Activated CD4-positive, alpha-beta T cell treated with anti-CD3 and anti-CD28 coated beads for 4 hours (primary cell): ENCODE measurements at places on chromosomes 16 and 17.
A peak's percentile ranks its signal among the peaks of the same experiment; 100 is the strongest.

- no peak for DNase-seq
These were observed 6.2 kb downstream of the CYBC1 start for GRCh38 chr17:82444284-82444893.

GRCh38 chr17:8632061-8632460 lies 1.5 kb upstream of the MYH10 start:
- DNase-seq = no peak

DNA sequence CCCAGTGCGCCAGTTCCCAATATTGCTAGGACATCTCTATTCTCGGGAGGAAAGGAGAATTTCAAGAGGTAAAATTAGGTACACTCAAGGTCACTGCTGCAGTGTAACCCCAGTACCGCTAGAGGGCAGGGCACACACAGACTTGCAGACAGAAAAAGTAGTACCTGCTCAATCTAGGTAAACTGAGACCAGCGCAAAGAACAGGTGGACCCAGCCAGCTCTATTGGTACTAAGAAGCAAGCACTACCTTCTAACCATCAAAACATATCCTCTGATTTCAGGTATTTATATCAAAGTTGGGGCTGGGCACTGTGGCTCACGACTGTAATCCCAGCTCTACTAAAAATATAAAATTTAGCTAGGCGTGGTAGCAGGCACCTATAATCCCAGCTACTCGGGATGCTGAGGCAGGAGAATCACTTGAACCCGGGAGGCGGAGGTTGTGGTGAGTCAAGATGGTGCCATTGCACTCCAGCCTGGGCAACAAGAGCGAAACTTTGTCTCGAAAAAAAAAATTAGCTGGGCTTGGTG lies 3.6 kb upstream of the WDR81 start:
- peak; percentile 78 for DNase-seq

DNA sequence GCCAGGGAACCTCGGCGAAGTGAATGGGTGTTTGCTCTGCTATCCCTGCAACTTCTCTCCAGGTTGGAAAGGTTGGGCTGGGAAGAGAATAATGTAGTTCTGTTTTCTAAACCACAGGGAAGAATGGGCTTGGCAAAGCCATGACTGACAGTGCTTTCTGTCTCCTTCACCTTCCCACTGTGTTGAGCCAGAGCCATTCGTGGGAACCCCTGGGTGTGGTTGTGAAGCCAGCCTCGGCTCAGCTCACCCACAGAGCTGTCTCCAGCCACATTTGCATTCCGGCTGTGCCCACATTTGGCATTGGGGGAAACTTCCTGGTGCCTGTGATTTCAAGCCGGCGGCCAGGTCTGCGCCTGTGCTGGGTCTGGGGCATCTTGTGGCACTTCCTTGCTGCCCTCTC lies 39.9 kb downstream of the BAIAP2 start:
- no peak for DNase-seq

DNA sequence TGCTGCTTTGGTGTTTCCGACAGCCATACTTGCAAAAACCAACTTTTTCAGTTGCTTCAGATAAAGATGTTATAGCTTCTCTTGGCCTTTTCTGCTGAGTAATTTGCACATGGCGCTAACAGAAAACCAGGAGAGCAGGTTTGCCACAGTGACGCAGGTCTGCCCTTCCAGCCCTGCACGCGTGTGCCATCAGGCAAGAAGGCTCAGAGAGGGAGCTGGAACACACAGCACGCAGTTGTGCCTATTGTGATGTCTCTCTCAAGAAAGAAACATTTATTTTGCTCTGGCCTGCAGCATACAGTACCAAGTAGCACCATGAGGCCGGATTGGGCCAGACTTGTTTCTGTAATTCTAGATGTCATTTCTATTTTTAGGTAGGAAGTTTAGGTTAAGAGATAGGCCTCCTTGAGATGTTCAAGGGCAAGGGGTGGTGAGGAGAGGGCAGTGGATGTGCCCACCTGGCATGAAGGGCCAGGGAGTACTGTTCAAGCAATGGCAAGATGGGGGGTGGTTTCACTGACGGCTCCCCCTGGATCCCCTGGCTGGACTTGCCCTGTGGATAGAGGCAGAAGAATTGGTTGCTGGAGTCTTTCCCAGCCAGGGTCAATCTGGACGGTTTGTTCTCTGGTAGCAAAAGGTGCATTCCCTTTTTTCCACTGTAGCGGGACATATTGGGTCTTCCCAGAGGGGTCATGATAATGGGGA lies 1.9 kb downstream of the CBX2 start:
- no peak for DNase-seq

GRCh38 chr17:48548523-48549280 lies 3.8 kb upstream of the HOXB2 start:
- no peak for DNase-seq

- no peak for DNase-seq
These were observed 85.3 kb downstream of the ENGASE start for GRCh38 chr17:79159926-79160325.

DNA sequence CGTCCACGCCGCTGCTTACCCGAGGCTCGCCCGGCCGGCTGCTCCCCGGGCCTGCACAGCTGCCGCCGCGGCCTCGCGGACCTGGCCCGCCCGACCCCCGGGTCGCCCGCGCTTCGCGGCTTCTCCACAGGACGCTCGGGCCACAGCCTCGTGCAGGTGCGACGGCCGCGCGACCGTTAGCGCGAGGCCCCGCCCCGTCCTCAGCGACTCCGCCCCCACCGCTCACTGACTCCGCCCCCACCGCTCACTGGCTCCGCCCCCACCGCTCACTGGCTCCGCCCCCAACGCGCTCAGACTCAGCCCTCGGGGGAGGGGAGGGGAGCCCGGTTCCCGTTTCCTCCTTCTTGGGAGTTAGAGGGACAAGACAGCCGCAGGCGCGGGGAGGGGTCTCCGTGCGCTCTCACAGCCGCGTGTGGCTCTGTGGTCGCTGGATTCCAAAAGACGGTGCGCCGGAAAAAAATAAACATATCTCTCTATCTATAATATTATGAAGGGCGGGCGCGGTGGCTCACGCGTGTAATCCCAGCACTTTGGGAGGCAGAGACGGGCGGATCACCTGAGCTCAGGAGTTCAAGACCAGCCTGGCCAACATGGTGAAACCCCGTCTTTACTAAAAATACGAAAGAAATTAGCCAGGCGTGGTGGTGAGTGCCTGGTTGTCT lies at the start of gene MEIOB:
MEIOB (minus strand) TSS at position 191 of the 662 bp plus-strand sequence. CDS start 3,989 bp downstream, outside the sequence.
- DNase-seq = peak; percentile 22

- no peak for DNase-seq
These were observed 17.5 kb downstream of the MARCHF10 start for GRCh38 chr17:62790564-62790986.

- DNase-seq = no peak
These were observed 180.8 kb downstream of the HS3ST3B1 start for GRCh38 chr17:14481664-14482063.

- DNase-seq = no peak
These were observed 65.5 kb downstream of the IRX6 start for GRCh38 chr16:55389426-55390073.

DNA sequence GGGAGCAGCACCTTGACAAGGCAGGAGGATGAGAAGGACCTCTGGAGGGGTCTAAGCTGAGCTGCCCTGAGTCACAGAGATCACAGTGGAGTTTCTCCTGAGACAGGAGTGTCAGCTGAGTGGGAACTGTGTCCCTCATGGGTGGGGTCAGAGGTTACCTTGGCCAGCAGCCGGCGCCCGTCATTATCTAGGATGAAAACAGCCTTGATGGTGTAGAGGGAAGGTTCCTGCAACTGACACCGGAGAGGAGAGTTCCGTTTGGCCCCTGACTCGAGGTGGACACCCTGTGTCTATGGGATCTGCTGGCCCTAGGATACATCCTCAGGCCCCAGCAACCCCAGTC lies 933 bp downstream of the COPZ2 start:
- no peak for DNase-seq

DNA sequence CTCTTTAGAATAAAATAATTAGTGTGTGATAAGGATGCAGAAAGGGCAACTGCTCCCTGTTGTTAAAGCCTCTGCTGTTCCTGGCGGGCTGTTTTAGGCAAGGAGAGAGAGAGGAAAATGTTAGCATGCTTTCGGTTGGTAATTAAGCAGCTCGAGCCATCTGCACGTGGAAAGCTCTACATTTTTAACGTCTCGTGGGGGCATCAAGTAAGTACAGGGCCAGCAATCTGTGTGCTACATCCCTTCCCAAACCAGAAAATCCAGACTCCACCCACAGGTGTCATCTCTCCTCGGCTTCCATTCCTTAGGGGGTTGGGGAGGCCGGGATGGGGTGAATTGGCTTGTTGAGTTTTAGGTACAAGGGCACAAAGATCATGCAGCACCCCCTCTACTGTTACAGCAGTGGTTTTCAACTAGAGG lies 62.4 kb upstream of the MARCHF10 start:
- DNase-seq = no peak

DNA sequence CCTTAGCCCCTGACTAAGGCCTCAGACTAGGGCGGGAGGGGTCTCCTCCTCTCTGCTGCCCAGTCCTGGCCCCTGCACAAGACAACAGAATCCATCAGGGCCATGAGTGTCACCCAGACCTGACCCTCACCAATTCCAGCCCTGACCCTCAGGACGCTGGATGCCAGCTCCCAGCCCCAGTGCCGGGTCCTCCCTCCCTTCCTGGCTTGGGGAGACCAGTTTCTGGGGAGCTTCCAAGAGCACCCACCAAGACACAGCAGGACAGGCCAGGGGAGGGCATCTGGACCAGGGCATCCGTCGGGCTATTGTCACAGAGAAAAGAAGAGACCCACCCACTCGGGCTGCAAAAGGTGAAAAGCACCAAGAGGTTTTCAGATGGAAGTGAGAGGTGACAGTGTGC lies 12.7 kb downstream of the CES3 start:
- DNase-seq = no peak

DNA sequence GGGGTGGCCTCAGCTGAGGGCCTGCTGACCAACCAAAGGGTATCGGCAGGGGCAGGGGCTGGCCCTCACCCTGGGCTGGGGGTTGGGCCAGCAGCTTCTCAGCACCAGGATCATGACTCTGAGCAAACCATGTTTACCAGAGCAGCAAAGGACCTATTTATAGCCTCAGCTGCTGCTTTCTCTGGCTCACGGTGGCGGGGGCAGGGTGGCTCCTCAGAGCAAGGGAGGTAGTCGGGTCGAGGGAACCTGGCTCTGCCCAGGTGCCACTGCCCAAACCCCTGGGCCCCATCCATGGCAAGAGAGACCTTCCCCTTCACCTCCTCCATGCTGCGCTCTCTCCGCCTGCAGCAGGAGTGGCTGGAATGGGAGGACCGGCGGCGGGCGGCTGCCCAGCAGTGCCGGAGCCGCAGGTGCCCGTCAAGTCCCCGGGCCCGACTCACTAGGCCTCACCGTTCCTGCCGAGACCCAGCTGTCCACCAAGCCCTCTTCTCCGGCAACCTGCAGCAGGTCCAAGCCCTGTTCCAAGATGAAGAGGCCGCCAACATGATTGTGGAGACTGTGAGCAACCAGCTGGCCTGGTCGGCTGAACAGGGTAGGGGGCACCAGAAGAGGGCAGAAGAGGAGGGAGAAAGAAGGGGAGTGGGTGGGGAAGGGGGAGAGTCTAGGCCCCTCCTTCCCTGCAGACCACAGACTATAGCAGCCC lies at the start of gene ASB16:
ASB16 (plus strand) TSS at position 206 of the 703 bp plus-strand sequence; CDS start at position 292, 86 bp downstream.
- DNase-seq = no peak

- DNase-seq = no peak
These were observed 38.9 kb downstream of the LMF1 start for GRCh38 chr16:931626-932500.

GRCh38 chr17:70080541-70081347 lies 5.7 kb downstream of the KCNJ16 start:
- DNase-seq = no peak

DNA sequence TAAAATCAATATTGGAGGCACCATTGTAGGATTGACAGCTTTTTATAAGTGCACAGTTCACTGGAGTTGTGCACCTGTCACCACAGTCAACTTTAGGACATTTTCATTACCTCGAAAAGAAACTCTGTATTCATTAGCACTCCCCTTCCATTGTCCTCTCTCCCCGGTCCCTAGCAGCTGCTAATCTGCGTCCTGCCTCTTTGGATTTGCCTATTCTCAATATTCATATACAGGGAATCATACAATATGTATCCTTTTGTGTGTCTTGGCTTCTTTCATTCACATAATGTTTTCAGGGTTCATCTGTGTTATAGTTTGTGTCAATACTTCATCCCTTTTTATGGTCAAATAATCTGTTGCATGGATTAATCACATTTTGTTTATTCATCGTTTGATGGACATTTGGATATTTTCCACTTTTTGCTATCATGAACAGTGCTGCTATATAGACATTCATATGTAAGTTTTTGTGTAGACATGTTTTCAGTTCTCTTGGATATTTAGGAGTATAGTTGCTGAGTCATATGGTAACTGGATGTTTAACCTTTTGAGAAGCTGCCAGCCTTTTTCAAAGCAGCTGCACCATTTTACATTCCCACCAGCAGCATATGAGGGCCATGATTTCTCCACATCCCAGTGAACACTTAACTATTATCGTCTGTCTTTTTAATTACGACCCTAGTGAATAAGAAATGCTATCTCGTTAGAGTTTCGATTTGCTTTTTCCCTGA lies 9.8 kb downstream of the DNAJA3 start:
- DNase-seq = no peak

- DNase-seq = no peak
These were observed 10.6 kb downstream of the CCDC102A start for GRCh38 chr16:57525761-57526160.

- DNase-seq = no peak
These were observed 83.2 kb downstream of the CDK5R1 start for GRCh38 chr17:32570081-32570396.

DNA sequence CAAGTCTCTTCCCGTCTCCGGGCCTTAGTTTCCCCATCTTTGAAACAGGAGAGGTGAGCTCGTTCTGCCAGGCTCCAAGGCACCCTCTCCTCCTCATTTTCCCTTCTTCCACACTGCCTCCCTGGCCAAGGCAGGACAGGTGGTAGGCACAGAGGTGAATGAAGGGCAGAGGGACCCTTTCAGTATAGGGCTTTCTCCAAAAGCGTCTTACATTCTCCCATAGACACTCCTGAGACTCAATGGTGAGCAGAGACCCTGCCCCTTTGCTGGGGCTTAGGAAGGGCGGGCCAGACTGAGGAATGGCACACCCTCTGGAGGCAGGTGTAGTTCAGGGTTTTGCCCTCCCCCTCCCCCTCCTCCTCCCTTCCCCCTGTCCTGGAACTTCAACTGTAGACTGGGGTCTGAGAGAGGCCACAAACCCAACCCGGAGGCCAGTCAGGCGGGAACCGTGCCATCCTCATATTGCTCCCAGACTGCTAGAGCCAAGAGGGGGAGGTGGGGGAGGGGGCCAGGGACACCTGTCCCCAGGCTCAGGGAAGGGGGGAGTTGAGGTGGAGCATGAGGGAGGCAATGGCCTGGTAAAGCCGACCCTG lies 1.9 kb downstream of the PLEKHH3 start:
- no peak for DNase-seq

GRCh38 chr17:41519501-41520224 lies 973 bp upstream of the KRT15 start:
- no peak for DNase-seq

GRCh38 chr17:36937959-36938565 lies 787 bp downstream of the LHX1 start:
- no peak for DNase-seq
